NCI-H1436 (cell line): ENCODE measurements at places on chromosomes 6 and 20.

GRCh38 chr20:56155625-56156024 lies 92.9 kb upstream of the MC3R start:
- no peak for DNase-seq

DNA sequence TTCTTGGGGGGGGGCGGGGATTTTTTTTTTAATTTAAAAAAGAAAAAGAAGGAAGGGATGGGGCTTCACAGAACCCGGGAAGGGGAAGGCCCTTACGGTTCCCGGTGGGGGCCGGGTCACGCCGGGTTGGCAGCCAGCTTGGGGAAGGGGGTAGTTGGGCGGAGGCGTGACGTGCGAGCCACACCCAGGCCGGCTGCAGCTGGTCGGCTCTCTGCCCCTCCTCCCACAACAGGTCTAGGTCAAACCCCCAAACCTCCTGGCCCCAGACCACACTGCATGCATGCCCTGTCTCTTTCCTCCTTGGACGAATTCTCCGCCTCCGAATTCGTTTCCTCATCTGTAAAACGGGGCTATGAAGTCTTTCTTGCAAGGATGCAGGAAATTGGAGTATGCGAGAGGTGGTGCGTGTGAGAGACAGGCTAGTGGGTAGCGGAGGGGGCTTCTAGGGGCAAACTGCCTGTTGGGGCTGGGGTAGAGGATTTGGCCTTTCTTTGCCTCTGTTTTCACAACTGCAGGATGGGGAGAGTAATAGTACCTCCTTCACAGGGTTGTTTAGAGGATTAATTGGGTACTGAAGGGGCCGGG lies 828 bp downstream of the HCK start:
- no peak for DNase-seq

DNA sequence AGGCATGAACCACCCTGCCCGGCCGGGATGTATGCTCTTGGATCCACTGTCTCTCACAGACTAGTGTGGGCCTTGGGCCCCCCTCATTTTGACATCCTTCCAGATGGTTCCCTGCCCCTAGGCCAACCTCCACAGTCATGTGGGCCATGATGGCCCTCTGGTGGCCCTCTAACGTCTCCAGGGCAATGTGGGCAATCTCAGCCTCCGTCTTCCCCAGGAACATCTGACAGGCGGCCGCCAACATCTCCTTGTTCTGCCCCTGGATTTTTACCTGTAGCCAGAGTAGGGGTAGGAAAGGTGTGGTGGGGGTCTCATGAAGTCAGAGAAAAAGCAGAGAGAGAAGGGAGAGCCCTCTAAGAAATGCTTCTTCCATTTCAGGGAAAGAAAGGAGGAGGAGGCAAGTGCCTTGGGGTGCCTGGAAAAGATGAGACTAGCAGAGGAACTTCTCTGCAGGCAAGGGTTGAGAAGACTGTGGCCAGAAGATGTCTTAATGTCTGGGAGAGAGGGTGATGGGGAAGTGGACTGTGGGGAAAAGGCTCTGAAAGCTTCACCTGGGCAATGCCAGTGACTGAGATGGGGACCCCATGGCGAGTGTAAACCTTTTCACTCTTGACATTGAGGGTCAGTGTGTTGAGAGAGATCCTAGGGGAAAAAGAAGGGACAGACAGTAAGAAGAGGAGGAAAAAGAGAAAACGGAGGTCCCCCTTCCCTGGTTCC lies 1.3 kb downstream of the FLOT1 start:
- DNase-seq = no peak

DNA sequence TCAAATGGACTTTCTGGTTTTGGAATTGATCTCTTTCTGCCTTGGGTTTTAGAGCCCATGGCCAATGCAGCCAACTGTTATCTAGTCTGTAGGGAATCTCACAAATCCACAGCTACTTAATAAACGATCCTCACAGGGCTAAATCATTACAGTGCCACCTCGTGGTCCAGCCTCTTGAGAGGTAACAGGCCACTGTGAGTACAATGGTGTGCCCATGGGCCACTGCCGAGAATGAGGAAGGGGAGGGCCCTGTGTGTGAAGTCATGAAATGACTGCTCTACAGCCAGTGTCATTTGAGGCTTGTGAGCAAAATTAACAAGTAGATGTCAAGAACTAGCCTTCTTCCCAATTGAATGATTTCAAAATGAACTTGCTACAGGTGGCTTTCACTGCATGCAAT lies 54.3 kb upstream of the GMPR start:
- no peak for DNase-seq

- DNase-seq = no peak
Measured at GRCh38 chr6:83292900-83293843, 100.0 kb downstream of the RWDD2A start.

DNA sequence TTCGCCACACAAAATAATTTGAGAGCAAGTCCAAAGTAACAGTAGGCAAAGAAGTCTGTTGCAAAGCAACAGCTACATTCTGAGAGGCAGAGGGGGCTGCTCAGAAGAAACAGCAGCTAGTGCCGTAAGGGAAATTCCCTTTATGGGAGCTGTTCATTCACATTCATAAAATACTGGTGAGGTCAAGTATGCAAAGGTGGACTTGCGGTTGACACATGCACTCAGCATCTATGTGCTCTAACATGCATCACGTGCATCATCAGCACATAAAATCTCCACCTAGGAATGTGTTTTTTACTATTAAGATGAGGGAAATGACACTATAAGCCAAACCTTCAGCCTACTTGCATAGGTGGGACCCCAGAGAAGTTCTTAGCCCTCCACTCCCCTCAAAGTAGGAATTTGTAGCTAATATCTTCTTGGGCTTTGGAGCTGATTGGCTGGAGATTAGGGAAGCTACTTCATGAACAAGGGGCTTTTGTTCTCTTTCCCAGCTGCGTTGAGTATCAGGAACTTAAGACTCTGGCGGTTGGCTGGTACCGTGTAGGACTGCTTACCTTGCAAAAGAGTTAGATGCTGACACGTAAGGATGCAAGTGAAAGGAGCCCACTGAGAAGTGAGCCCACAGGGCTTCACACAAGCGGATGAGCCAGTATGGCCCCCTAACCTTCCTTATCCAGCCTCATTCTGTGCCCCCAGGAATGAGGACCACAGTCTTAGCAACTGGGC lies 12.4 kb downstream of the CST3 start:
- DNase-seq = no peak

- DNase-seq = no peak
Measured at GRCh38 chr6:165244524-165245247, 64.7 kb downstream of the C6orf118 start.

GRCh38 chr6:64074981-64075380 lies 439.4 kb downstream of the PHF3 start:
- no peak for DNase-seq
